Lung (tissue), 17 donors: ENCODE measurements at places on chromosomes 5 and 9. TPM values are rescaled to one million over a fixed set of nuclear protein-coding genes. Genes with fewer than 3 reads are reported as not detected.

DNA sequence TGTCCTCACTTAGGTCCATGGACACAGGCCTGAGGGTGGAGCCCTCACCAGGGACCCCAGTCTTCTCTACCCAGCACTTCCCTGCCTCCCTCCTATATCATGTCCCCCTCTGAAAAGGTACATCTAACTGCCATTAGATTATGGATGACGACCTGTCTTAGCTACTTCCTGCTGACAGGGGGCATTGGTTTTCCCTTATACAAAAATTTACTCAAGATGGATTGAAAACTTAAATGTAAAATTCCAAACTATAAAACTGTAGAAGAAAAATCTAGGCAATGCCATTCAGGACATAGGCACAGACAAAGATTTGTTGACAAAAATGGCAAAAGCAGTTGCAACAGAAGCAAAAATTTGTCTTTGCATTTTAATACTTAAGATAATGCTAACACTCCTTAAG lies 623.2 kb upstream of the FAM174A start:
- DNase-seq, result no peak
- H3K4me3 ChIP-seq, result no peak overlapping the region
- no peaks in the 10 kb centered on the region for H3K27me3 ChIP-seq
- H3K27ac ChIP-seq, result no peak overlapping the region
- no peaks in the 10 kb centered on the region for H3K36me3 ChIP-seq

- DNase-seq, result no peak
- no peaks in the 10 kb centered on the region for H3K4me1 ChIP-seq
- H3K4me3 ChIP-seq, result no peak overlapping the region
- H3K27ac ChIP-seq, result no peak overlapping the region
- no peaks in the 10 kb centered on the region for H3K36me3 ChIP-seq
- H3K27me3 ChIP-seq, result no peaks in the 10 kb centered on the region
Observed at GRCh38 chr5:83219495-83219894, 142.1 kb downstream of the XRCC4 start.

NHP2 gene
- 136 TPM for total RNA-seq

DNA sequence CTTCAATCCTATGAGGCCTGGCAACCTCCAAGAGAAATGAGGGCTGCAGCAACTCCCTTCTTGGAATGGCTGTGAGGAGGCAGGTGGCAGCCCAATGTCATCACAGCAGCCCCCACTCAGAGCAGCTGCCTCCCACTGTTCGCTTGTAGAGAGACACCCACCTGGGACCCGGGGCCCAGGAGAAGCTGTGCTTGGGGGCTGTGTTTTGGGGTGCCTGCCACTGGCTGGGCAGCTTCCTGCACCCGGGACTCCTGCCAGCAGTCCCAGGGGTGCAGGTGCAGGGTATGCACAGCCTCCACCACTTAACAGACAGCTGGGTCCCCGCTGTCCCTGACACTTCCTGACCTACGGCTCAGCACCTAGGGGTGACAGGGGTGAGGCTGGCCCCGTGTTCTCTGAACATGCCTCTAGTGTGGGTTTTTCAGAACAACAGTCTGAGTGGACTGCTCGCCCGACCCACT lies 26.2 kb downstream of the NIPAL4 start:
- no peaks in the 10 kb centered on the region for H3K27me3 ChIP-seq
- peaks cover 3% of the 10 kb centered on the region for H3K36me3 ChIP-seq
- H3K4me3 ChIP-seq, result no peak overlapping the region
- no peaks in the 10 kb centered on the region for H3K4me1 ChIP-seq
